ENCODE measurements at places on chromosomes 12 and 14.

DNA sequence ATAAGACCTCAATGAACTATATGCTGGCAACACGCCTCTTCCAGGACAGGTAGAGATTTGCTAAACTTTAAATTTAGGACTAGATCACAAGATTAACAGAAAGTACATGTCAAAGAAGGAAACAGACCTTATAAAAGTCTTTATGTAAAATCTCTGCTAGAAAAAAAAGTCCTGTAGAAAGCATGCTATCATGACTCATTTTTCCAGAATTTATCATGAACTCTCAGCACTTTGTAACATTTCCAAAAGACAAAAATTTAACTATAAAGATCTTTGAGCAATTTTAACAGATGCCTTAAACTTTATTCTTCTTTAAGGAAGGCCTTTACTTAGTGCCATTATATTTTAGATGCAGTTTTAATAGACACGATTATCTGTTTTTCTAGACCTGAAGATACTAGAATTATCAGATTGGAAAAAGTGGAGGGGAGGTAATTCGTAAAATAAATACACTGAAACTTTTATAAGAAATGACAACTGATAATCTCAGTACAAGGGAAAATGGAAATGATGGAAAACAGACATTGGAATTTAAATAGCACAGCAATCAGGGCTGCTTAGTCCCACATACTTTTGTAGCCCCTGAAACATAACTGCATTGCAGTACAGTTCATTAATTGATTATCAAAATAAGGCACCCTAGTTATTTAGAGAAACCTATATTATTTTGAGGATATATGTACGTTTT, 92.0 kb downstream of the TTLL5 start:
- no peak for DNase-seq

DNA sequence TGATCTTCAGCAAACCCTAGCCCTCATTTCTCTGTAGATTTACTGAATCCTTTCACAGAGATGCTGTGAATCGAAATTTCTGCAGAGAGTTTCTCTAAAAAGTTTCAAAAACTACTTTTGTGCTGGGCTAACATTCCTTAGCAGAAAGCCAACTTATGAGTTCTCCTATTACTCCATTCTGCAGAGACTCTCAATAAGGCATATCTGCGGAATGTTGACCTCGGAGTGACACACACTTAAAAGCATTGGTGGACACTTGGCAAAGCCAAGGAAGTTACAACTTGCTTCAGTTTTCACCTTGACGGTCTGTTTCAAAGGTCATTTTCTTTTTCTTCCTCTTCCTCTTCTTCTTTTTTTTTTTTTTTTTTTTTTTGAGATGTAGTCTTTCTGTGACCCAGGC, 75.8 kb downstream of the WIF1 start:
- DNase-seq = no peak

- DNase-seq = peak; percentile 56
These were observed at the start of gene BRI3BP for GRCh38 chr12:124993626-124994436. BRI3BP (plus strand) TSS chr12:124993645; CDS start chr12:124993791, 146 bp downstream.

- DNase-seq = no peak
These were observed 6.3 kb upstream of the PIP4K2C start for GRCh38 chr12:57584690-57585089.

GRCh38 chr14:99621948-99622347, 17.9 kb upstream of the CCDC85C start:
- DNase-seq = no peak

DNA sequence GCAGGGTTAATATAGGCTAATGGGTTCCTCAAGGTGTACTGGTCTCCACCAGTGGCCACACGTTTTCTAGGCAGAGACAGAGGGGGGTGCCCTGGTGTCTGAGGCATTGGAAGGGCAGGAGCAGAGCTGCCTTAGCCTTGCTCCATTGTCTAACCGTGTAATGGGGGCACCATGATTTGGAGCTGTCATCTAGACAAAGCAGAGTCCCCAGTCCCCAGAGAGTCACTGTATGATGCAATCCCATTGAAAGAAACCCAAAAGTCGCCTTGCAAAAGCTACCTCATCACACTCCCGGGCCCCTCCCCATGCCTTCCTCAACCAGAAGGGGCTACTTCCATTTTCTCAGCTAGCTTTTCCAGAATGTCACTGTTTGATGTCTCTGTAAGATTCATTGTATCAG, 487.1 kb downstream of the AACS start:
- DNase-seq = no peak

DNA sequence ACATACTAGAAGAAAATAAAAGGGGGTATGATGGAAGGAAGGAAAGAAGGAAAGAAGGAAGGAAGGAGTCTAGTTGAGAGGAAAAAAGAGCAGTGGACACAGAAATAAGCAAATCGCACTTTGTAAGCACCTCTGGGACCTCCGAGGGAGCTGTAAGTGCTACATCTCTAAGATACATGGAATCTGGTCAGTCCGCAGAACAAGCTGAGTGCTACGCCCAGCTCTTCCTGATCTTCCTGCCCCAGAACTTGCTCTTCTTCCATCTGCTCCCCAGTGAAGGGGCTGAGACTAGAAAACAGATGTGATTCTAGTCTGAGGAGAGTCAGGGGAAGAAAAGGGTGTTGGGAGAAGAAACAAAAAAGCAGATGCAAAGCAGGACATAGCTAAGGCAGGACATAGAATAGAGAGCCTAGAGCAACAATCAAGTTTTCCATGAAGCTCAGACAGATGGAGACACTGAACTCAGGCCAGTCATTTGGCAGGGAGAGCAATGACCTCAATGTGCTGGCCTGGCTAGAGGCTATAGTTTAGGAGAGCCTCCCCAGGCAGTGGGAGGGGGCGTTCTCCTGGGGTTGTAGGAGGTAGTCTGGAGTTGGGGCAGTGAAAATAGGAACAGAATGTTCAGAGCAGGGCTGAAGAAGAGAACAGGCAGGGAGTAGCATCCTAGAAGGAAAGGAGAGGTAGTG, 1.7 kb upstream of the MFAP5 start:
- no peak for DNase-seq

- no peak for DNase-seq
These were observed 51.5 kb upstream of the RAP1B start for GRCh38 chr12:68559246-68559645.

DNA sequence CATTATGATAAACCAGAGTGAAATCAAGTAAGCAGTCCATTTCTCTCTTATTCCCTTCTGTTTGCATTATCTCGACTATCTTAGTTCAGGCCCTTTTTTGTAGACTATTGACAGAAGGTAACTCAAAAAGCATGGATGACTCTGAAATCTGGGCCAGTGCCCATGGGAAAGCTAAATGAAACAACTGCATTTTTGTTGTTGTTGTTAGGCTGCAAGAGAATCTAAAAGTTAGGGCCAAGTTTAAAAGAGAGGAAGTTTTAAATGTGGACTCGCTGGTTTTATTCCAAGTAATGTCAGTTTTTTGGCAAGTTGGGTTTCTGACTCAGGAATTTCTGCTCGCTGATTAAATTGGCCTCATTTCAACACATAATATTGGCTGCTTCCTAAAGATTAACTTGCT, 201.1 kb downstream of the PIK3C2G start:
- no peak for DNase-seq

- no peak for DNase-seq
These were observed 841.7 kb downstream of the DIO2 start for GRCh38 chr14:79369359-79370332.

DNA sequence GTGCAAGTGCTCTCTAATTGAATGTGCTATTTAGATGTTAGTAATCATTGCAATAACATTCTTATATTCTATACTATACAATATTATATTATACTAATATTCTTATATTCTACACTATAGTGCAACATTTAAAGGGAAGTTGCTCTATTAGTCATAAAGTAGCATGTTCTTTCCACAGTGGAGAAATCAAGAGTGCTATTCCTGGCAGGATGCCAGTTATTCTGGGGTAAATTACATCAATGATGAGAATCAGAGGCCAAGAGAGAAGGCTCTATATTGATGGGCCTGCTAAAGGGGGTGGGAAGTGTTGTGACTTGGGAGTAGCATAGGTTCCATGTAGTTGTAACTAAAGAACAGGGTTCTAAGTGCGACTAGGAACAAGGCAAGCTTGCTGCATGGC, 121.5 kb downstream of the SLC15A5 start:
- no peak for DNase-seq
